Muscle of arm (tissue), 14 donors: ENCODE measurements at places on chromosomes 4 and X.

DNA sequence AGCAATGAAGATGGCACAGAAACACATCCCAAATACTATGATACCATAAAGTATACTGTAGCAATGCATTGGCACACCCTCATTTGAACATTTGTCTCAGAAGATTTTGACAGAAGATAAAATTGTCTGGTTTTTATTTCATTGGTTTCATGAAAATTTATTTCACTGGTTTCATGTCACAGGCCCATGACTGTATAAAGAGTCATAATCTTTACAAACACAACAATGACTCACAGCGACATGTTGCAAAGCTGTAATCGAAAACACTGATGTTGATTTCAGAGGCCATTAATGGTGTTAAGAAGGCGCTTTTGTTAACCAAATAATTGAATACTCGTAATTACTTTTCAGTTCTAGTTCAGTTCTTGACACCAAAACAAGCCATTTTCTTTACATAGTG is 8.1 kb upstream of the DTHD1 start:
- DNase-seq, result no peak

- no peak for DNase-seq
These were observed 358.8 kb downstream of the MID1IP1 start for GRCh38 chrX:39159921-39160507.

DNA sequence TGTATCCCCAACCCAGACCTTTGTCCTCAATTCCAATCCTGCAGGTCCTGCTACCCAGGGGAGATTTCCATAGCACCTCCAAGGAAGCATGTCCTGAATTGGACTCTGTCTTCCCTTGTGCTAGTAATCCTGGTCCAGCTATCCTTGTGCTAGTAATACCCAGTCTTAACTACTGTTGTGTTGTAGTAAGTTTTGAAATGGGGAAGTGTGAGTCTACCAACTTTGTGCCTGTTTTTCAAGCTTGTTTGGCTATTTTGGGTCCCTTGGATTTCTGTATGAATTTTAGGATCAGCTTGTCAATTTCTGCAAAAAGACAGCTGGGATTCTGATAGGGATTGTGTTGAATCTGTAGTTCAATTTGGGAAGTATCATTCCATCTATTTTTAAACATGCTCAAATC is 51.4 kb downstream of the CD99L2 start:
- DNase-seq, result no peak

- no peak for DNase-seq
These were observed 1587.3 kb upstream of the TENM3 start for GRCh38 chr4:180655886-180656285.

DNA sequence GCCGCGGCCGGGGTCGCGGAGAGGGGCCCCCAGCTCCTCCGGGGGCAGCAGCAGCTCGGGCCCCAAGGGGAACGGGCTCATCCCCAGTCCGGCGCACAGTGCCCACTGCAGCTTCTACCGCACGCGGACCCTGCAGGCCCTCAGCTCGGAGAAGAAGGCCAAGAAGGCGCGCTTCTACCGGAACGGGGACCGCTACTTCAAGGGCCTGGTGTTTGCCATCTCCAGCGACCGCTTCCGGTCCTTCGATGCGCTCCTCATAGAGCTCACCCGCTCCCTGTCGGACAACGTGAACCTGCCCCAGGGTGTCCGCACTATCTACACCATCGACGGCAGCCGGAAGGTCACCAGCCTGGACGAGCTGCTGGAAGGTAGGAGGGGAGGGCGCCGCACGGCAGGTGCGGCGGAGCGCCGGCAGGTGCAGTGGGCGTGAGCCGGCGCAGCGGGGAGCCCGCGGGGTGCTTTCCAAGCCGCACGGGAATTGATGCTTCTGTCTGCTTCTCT is 886 bp downstream of the DCLK2 start:
- peak; percentile 55 for DNase-seq

- no peak for DNase-seq
These were observed 37.2 kb upstream of the PTPN13 start for GRCh38 chr4:86556791-86557415.

DNA sequence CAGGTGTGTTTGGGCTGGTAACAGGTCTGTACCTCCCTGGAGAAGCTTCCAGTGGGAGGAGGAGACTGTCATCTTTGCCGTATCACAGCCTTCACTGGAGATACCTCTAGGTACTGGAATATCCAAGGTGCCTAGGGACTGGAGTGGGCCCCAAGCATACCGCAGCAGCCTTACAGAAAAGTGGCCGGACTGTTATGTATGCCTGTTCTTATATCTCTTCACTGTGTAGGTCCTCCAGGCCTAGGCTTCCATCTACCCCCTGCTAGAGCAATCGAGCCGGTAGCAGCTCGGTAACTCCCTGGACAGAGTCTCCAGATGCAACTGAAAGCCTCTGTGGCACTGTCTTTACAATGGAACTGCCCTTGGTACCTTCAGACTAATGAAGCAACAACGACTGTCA is 277.4 kb upstream of the GRIA3 start:
- no peak for DNase-seq

GRCh38 chr4:85889314-85889713 is 414.4 kb downstream of the ARHGAP24 start:
- DNase-seq, result no peak

DNA sequence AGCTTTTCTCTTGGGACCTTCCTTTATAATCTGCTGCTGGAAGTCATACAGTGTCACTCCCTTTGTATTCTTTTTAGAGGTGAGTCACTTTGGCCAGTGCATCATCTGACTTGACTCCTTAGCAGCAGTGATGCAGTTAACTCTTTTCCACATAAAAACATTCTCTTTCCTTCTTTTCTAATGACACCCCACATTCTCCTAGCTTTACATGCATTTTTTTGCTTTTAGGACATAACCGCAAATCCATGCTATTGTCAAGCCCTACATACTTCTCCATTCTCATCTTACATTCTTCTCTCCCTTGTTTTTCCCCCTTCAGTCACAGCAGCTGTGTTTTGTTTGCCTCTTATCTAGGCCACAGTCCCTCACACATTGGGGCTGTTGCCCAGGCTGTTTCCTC is 55.1 kb downstream of the ZNF330 start:
- DNase-seq, result no peak

- no peak for DNase-seq
These were observed 8.5 kb downstream of the NKX3-2 start for GRCh38 chr4:13535708-13536361.

- DNase-seq, result no peak
These were observed 217.3 kb upstream of the TAPT1 start for GRCh38 chr4:16443504-16444088.

DNA sequence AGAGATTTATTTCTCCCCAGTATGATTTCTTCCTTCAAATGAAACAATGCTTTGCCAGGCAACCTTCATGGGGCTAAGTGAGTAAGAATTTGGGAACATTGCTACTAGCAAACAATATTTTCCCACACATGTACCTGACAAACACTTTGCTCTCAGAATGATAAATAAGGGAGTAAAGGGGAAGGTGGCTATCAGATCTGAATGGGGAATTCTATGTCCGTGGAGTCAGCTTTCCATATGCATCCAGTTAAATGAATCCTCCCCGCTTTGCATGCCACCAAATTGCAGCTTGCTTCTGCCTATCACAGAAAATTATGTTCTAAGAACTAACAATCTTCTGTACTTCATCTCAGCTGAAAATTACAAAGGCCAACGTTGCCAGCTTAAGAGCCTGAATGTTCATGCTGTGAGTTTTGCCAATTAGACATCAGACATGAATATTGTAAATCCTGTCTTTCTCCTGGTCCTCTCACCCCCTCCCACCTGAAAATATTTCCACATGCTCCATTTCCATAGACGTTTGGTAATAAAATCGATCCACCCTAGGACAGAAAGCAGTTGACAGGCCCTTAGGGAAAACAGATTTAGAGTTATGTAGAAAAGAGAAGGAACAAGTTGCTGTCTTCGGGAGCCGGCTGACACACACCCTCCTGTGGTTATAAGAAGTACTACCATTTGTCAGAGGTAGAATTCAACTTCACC is 6.3 kb downstream of the MEPE start:
- peak; percentile 26 for DNase-seq

- no peak for DNase-seq
These were observed 48.6 kb upstream of the ARSJ start for GRCh38 chr4:114028071-114028470.

DNA sequence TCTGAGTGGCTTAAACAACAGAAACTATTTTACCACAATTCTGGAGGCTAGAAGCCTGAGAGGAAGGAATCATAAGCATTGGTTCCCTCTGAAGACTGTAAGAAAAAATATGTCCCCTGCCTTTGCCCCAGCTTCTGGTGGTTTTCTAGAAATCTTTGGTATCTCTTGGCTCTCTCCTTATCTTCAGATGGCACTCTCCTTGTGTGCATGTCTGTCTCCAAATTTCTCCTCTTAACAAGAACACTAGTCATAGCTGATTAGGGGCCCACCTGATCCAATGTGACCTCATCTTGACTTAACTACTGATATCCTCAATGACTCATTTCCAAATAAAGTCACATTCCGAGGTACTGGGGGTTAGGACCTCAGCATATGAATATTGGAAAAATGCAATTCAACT is 635.0 kb upstream of the NR3C2 start:
- no peak for DNase-seq

- DNase-seq, result no peak
These were observed 4.6 kb downstream of the MMAA start for GRCh38 chr4:145623831-145624230.

- no peak for DNase-seq
These were observed 376.7 kb upstream of the KLHL4 start for GRCh38 chrX:87140800-87141483.

DNA sequence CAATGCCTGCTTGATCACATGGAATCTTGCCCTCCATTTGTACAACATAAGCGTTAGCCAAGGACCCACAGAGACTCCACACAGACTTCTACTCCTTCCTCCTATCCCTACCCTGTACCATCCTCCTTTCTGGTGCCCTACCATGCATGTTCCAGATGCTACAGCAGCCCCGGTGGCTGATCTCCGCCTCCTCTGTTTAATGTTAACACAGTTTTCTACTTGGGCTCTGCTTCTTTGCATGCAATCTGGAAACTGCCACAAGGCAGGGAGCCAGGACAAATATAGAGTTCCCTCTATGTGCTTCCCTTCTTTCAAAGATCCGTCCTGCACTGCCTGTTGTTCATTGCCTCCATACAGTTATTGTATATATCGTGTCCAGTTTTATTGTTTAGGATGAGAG is 368.6 kb upstream of the TENM3 start:
- DNase-seq, result no peak

DNA sequence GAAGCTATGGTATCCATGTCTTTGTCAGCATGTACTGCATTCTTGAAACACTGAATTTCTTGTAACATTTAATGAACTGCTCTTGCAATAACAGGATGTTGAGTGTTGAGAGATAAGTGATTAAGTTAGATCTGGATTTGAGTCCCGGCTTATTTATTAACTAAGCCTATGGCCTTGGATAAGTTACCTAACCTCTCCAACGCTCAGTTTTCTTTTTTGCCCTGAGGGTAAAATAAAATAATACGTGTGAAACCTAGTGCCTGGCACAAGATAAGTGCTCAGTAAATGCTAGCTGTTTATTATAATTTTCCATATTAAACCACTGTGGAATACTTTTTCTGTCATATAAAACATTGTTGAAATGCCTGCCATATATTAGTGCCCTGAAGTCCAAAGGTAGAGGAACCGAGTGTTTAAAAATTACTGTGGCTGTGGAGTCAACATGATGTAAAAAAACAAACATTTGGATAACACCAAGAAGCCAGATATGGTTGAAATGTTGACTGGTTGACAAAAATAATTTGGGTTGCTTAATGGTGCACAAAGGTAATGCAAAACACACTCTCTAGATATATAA is 58.6 kb upstream of the ALB start:
- no peak for DNase-seq

DNA sequence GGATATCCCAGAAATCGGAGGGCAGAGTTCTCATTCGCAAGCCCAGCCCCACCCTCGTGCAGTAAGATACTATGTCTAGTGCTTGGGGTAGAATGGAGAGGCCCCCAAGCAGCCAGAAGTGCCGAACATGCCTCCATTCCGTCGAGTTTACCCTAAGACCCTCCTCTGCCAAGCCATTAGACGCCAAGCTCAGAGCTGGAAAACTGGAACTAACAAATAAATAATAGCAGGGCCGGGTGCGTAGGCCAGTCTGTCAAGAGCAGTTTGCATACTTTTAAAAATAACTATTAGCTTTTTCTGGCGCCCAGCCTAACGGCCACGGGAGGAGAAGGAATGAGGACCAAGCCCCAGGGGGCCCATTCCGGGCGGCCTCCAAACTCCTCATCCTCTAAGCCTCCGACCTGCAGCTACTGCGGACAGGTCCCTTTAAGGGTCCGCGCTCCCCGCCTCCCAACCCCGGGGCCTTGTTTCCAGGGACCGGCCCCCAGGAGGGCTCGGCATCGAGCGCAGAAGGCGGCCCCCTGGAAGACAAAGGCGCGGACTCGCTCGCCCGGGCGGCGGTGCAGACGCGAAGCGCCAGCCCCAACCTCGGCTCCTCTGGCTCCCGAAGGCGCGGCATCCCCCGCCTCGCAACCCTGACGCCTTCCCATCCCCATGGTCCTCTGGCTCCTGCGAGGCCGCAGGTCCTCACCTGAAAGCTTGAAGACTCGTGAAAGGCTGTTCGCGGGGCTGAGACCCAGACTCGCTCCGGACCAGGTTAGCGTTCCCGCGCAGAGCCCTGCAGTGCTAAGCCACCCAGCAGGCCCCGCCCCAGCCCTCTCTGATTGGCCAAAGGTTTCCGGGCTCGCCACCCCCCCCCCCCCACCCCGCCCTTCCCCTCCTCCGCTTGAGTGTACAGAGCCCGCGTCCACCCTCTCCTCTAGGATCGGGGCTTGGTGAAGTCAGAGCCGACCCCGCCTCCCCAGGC is at the start of gene TMSB15A:
Gene TMSB15A, minus strand, starts transcription at position 765 of the 967 bp plus-strand sequence.
- peak; percentile 66 for DNase-seq

DNA sequence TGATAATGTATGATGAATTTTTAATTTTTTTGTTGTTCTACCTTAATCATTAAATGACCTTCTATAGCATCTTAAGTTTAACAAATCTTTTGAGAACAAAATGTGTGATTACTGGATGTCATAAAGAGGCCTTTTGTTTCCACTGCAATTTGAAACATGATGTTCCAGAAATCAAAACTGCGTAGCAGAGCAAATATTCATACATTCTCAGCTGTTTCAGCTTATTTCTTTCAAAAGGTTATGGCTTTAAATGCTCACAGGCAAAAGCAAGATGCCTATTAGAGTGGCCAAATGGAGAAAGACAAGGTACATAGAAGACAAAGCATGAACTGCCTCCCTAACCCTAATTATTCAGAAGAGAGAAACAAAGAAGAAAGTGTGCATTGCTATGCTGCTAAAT is 233.0 kb upstream of the SLC7A11 start:
- no peak for DNase-seq
